NCI-H69 (cell line): ENCODE measurements at places on chromosomes 5 and 9.

GRCh38 chr9:126857261-126857960 lies 3.0 kb upstream of the ZBTB34 start:
- DNase-seq: peak; percentile 42

GRCh38 chr5:72363166-72363802 lies 43.1 kb downstream of the PTCD2 start:
- DNase-seq: no peak

GRCh38 chr5:178458140-178458539 lies 132.1 kb downstream of the COL23A1 start:
- DNase-seq: no peak

- DNase-seq: no peak
These were observed 336.8 kb upstream of the RFX3 start for GRCh38 chr9:3862561-3862960.

- no peak for DNase-seq
These were observed 317.8 kb downstream of the PRDM9 start for GRCh38 chr5:23825196-23825595.

DNA sequence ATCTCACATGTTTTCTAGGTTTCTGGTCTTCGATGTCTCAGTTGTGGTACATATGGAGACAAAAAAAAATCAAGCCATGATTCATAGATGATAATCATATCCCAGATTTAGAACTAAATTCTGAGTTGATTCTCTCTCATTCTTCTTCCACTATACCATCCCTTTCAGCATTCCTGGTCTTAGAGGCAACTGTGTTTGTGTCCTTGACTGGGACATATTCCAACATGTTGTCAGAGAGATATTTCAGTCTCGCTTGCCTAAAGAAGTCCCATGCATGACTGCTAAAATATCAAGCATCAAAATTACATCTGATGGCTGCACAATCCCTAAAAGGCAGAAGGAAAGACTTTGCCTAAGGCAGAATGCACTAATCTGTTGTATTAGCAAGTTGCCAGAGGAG lies 236.6 kb downstream of the PSAT1 start:
- DNase-seq: peak; percentile 70

DNA sequence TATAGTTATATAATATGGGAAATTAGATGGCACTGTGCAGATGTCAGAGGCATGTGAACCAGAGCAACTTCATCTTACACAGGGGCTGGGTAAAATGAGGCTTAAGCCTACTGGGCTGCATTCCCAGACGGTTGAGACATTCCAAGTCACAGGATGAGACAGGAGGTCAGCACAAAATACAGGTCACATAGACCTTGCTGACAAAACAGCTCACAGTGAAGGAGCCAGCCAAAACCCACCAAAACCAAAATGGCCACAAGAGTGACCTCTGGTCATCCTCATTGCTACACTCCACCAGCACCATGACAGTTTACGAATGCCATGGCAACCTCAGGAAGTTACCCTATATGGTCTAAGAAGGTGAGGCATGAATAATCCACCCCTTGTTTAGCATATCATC lies 479.4 kb downstream of the TLR4 start:
- DNase-seq: no peak

GRCh38 chr5:83745816-83746215 lies 25.2 kb upstream of the HAPLN1 start:
- DNase-seq: no peak

DNA sequence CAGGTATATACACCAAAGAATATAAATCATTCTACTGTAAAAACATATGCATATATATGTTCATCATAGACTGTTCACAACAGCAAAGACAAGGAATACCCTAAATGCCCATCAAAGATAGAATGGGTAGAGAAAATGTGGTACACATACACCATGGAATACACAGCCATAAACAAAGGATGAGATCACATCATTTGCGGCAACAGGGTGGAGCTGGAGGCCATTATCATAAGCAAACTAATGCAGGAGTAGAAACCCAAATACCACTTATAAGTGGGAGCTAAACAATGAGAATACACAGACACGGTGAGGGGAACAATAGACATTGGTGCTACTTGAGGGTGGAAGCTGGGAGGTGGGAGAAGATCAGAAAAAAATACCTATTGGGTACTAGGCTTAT lies 117.6 kb downstream of the COX7C start:
- no peak for DNase-seq

GRCh38 chr5:144032375-144032774 lies 138.1 kb downstream of the YIPF5 start:
- peak; percentile 94 for DNase-seq

- DNase-seq: peak; percentile 85
These were observed 48.5 kb upstream of the ZNF354A start for GRCh38 chr5:178778919-178779318.

GRCh38 chr5:133947431-133947841 lies 21.0 kb downstream of the C5orf15 start:
- no peak for DNase-seq

GRCh38 chr5:41681840-41682239 lies 171.4 kb upstream of the PLCXD3 start:
- DNase-seq: no peak

DNA sequence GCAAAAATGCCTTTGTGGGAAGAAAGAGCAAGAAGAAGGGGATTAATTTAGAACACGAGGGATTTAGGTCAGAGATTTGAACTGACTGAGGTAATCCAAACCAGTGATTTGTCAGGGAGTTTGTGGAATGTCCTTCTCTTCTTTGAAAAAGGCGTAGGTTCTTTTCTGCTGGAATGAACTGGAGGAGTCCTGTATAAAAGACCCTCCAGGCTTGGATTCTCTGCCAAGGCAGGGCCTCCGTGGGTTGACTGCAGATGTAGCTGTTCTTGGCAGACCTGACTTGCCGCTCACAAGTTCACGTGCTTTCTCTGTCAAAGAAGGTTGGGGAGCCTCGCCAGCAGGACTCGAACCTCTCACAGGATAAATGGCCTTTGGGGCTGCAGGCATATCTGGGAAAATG lies 62.8 kb upstream of the STC2 start:
- DNase-seq: no peak
